Hepatocyte (in vitro differentiated cells): ENCODE measurements at places on chromosomes 6 and 20. TPM values are rescaled to one million over a fixed set of nuclear protein-coding genes. Genes with fewer than 3 reads are reported as not detected.

WFDC2 gene
- 12.6 and 16.7 TPM in 2 replicates for total RNA-seq

MACROD2 gene
- total RNA-seq, result 3.1 and 4.8 TPM in 2 replicates

TRIM15 gene
- 2.6 and 3.6 TPM in 2 replicates for total RNA-seq

DNA sequence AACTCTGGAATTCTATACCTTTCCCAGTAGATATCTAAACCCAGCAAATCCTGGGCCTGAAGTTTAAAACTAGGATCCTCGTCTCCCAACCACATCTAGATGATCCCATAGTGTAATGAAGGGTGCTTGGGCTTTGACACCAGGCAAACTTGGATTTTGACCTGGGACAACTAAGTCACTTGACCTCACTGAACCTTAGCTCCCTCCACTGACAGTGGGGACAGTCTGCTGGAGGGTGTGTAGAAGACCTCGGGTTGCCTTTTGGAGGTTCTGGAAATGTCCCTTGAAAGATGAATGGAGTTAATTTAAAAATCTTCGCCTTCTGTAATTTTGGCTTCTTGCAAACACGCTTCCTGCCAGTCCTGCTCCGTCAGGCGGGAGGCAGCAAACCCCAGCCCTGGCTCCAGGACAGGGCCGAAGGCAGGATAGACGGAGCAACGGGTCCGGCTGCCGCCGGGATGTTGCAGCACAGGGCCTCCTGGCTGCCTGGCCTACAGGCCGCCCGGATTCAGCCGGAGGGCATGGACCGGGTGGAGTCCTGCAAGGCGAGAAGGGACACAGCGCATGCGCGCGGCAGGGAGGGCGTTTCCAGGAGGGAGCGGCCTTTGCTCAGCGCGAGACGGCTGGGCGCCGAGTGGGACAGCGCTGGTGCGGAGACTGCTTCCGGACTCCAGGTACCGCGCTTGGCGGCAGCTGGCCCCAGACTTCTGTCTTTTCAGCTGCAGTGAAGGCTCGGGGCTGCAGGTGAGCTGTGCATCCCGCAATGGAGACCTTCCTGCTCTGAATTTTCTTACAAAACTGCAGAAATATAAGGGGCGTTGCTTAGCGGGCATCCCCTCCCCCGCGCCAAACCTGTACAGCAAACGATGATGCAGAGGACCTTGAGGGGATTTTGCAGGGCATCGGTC, at the start of gene TMEM14A:
Gene TMEM14A (plus strand): TSS at position 612 of the 908 bp plus-strand sequence. CDS start 5,990 bp downstream, outside the sequence.
- DNase-seq, result peak; percentile 98
- H3K27me3 ChIP-seq, result no peaks in the 10 kb centered on the region
- H3K4me3 ChIP-seq, result peak within 1 kb of the TSS; percentile 65
- peak within 1 kb of the TSS; percentile 31 for H3K27ac ChIP-seq
- no peaks in the 10 kb centered on the region for H3K36me3 ChIP-seq
- H3K4me1 ChIP-seq, result peaks cover 20% of the 10 kb centered on the region

GRCh38 chr6:137875058-137875520, 8.0 kb downstream of the TNFAIP3 start:
- H3K4me1 ChIP-seq, result peaks cover 5% of the 10 kb centered on the region
- no peak overlapping the region for H3K4me3 ChIP-seq
- no peak overlapping the region for H3K27ac ChIP-seq
- H3K27me3 ChIP-seq, result no peaks in the 10 kb centered on the region
- peaks cover 6% of the 10 kb centered on the region for H3K36me3 ChIP-seq

DNA sequence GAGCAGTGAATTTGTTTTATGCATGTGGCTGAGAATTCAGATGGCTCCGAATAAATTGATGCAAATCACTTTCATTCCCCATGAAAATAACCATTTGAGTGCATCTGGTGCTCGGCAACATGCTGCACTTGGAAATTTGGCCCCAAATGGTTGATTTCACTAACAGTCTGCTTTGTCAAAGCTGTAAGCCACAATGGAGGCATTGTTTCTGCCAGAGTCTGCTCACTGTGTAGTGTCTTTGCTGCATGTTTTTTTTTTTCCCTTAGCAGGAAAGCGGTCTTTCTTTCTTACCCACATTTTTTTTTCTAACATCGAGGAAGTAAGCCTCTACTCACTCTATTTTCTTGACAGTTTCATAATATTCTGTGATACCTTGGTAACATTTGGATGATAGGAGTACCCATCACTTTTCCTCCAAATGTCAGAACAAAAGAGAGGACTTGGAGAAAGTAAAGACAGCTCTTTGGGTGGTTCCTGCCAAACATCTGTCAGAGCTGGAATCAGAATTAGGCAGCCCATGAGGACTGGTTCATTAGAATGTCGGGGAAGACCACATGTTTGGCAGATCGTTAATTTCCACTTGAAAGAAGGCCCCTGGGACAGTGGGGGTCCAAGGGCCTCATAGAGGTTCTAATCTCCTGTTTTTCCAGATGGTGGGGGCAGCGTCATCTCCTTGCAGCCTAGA, 149.5 kb downstream of the DOK5 start:
- H3K4me3 ChIP-seq, result no peak overlapping the region
- peaks cover 17% of the 10 kb centered on the region for H3K4me1 ChIP-seq
- no peaks in the 10 kb centered on the region for H3K36me3 ChIP-seq

DNA sequence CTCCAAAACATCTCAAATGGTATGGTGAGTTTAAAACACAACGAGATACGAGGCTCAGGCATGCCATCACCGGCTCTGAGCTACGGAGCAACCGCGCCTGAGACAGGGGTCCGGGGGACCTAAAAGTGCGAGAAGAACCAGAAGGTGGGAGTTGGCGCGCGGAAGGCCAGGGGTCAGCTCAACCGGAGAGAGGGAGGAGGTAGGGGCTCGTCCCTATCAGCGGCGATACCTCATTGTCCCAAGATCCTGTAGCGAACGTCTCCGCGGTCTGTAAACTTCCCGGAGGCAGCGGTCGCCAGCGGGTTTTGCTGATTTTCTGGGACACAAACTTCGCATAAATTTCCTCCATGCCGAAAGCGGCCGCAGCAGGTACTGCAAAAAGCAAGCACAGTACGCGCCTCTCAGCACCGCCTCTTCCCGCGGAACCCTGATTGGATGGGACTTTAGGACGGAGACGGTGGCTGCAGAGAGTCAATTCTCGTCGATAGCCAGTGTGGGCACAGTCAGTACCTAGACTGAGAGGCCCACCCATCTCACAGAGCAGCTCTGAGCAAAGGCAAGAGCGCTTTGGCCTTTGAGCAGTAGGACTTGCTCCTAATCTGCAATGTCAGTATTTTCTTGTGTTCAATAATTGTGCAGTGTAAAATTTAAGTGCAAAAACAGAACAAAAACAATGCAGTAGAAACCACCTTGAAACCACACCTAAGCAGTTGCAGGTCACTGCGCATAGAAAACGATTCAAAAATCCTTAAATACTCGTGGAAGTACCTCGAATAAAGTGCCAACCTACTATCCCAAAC, at the start of gene NUP43:
Gene NUP43 (minus strand): TSS at position 383 of the 800 bp plus-strand sequence. CDS start 34 bp downstream, at position 349.
- H3K27me3 ChIP-seq, result no peaks in the 10 kb centered on the region
- H3K27ac ChIP-seq, result peak within 1 kb of the TSS; percentile 72
- peak within 1 kb of the TSS; percentile 62 for H3K4me3 ChIP-seq
- no peaks in the 10 kb centered on the region for H3K36me3 ChIP-seq

DNA sequence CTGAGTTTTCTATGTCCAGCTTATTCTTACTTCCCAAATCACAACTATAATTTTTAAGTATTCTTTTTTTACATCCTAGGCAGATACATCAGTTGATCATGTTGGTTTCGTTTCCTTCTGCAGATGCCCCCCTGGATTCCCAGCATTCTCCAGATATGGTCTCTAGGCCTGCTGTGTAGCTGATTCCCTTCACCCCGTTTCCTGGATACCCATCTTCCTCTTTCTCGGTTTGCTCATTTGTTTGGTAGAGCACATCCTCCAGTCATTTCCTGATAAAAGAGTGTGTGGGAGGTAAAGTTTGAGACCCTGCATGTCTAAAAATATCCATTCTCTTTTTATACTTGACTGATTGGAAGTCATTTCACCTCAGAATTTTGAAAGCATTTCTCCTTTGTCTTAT, 66.4 kb downstream of the ANKS1A start:
- H3K4me1 ChIP-seq, result peaks cover 39% of the 10 kb centered on the region
- DNase-seq, result no peak
- H3K36me3 ChIP-seq, result no peaks in the 10 kb centered on the region
- no peak overlapping the region for H3K4me3 ChIP-seq

DNA sequence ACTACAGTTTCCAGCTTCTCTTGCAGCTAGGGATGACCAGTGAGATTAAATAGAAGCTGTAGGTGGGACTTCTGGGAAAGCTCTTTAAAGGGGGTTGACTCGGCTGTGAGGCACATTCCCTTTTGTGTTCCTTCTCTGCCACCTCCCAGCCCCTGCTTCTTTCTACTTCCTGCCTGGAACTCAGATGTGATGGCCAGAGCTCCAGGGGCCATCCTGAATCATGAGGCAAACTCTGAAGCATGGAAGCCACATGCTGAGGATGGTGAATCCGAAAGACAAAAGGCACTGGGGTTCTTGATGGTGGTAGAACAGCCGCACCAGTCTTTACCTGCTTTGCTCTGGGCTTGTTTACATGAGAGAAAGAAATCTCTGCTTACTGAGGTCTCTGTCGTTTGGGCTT, 9.1 kb downstream of the CEBPB start:
- no peaks in the 10 kb centered on the region for H3K36me3 ChIP-seq
- no peak overlapping the region for H3K4me3 ChIP-seq
- H3K27ac ChIP-seq, result no peak overlapping the region
- DNase-seq, result no peak

GRCh38 chr20:38430679-38431325, 4.3 kb downstream of the SNHG17 start:
- H3K27ac ChIP-seq, result no peak overlapping the region
- H3K36me3 ChIP-seq, result no peaks in the 10 kb centered on the region
- peaks cover 8% of the 10 kb centered on the region for H3K4me1 ChIP-seq

DNA sequence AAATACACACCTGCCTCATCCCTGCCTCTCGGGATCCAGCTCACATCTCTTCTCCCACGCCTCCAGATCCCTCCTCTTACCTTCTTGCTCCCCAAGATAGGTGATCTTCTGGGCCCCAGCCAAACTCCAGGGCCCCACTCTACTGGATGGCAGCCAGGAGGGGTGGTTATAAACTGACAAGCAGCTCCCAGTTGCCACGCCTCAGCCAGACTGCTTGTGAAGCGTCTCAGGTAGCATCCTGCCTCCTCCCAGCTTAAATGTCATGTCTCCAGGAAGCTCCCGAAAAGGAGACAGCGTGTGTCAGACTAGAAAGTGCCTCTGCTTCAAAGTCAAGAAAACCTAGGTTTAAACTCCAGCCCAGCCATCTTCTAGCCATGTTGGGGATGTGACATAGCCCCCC, 114.1 kb downstream of the LRFN2 start:
- H3K27ac ChIP-seq, result no peak overlapping the region
- DNase-seq, result no peak
- H3K36me3 ChIP-seq, result no peaks in the 10 kb centered on the region
- H3K4me3 ChIP-seq, result no peak overlapping the region
- H3K4me1 ChIP-seq, result no peaks in the 10 kb centered on the region

- no peaks in the 10 kb centered on the region for H3K4me1 ChIP-seq
- H3K36me3 ChIP-seq, result no peaks in the 10 kb centered on the region
- H3K4me3 ChIP-seq, result no peak overlapping the region
- H3K27me3 ChIP-seq, result no peaks in the 10 kb centered on the region
- no peak for DNase-seq
- H3K27ac ChIP-seq, result no peak overlapping the region
Measured at GRCh38 chr6:169966312-169967181, 215.1 kb downstream of the ERMARD start.

DNA sequence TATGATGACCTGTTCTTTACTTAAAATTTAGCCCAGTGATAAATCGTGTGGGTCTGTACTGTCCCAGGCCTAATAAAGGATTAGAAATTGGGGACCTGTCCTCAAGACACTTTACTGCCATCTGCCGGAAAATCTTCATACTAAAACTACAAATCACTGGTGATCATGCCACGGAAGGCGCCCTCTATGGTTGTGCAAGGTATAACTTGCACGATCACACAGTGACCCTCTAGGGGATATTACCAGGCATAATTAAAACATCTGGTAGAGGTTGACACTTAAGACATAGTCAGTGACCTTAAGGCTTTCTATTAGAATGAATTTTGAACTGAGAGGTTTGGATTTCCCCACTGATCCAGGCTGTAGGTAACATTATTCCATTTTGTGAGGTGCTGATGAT, 172.6 kb downstream of the BMP2 start:
- H3K4me1 ChIP-seq, result no peaks in the 10 kb centered on the region
- DNase-seq, result peak; percentile 29
- H3K27me3 ChIP-seq, result no peaks in the 10 kb centered on the region
- H3K36me3 ChIP-seq, result no peaks in the 10 kb centered on the region
- no peak overlapping the region for H3K27ac ChIP-seq

GRCh38 chr6:163054641-163055040, 326.9 kb downstream of the PACRG start:
- H3K36me3 ChIP-seq, result no peaks in the 10 kb centered on the region
- no peak overlapping the region for H3K4me3 ChIP-seq
- H3K4me1 ChIP-seq, result no peaks in the 10 kb centered on the region

DNA sequence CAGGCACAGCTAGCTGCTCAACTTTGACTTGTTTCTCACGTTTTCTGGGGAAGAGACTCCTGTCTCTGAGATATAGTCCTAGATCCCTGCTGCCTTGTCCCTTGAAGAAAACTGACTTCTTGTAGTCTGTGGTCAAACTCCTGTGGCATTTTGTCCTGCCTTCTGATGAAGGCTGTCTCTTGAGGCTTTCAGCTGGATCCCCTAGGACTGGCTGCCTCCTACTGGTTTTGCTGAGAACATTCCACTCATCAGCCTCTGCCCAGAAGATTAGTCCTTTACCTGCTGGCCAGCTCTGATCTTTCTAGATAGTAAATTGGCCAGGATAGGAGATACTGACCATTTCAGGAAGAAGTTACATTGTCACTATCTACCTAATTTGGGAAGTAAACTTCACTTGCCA, 71.9 kb upstream of the CNR1 start:
- no peaks in the 10 kb centered on the region for H3K4me1 ChIP-seq
- no peaks in the 10 kb centered on the region for H3K36me3 ChIP-seq
- H3K27ac ChIP-seq, result no peak overlapping the region
